Heart right ventricle (tissue), 16 donors: ENCODE measurements at places on chromosomes 13 and 19. TPM values are rescaled to one million over a fixed set of nuclear protein-coding genes. Genes with fewer than 3 reads are reported as not detected.

GRCh38 chr19:29528350-29528945 lies 2.7 kb downstream of the VSTM2B start:
- DNase-seq, result peak; percentile 25
- no peak overlapping the region for H3K27ac ChIP-seq
- H3K4me1 ChIP-seq, result peaks cover 11% of the 10 kb centered on the region
- no peaks in the 10 kb centered on the region for H3K36me3 ChIP-seq
- peaks cover 54% of the 10 kb centered on the region for H3K27me3 ChIP-seq

DNA sequence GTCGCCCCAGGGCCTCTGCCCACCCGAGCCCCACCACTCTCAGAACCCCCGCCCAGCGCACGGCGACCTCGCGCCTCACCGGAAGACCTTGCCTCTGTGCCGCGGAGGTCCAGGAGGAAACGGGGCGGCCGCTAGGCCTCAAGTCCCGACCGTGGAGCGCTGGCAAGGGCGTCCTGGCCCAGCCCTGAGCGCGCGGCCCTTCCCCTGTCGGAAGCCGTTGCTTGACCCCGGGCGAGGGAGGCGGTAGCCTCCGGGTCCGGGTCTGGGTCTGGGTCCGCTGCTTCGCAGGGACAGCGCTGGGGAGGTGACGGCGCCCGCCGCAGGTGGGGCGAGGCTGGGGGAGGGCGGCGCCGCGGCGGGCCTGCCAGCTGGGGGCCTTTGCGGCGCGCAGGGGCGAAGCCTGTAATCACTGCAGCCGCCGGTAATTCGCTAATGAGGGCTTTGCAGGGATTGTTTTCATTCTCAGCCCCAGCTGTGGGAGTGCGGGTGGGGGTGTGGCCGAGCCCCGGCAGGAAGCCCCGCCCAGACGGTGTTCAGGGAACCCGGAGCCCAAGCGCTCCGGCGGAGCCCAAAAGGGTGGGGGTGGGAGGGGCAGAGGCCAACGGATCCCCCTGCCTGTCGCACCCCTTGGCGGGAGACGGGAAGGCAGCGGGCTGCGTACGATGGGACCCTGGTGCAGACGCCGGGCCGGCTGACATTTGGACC lies 8.6 kb downstream of the C19orf25 start:
- H3K27ac ChIP-seq, result no peak overlapping the region
- H3K4me3 ChIP-seq, result peak overlapping the region; percentile 49
- H3K36me3 ChIP-seq, result no peaks in the 10 kb centered on the region
- DNase-seq, result peak; percentile 59

TEX101 gene
- not detected for total RNA-seq

PNMA8A gene
- total RNA-seq, result 9.8 TPM

DNA sequence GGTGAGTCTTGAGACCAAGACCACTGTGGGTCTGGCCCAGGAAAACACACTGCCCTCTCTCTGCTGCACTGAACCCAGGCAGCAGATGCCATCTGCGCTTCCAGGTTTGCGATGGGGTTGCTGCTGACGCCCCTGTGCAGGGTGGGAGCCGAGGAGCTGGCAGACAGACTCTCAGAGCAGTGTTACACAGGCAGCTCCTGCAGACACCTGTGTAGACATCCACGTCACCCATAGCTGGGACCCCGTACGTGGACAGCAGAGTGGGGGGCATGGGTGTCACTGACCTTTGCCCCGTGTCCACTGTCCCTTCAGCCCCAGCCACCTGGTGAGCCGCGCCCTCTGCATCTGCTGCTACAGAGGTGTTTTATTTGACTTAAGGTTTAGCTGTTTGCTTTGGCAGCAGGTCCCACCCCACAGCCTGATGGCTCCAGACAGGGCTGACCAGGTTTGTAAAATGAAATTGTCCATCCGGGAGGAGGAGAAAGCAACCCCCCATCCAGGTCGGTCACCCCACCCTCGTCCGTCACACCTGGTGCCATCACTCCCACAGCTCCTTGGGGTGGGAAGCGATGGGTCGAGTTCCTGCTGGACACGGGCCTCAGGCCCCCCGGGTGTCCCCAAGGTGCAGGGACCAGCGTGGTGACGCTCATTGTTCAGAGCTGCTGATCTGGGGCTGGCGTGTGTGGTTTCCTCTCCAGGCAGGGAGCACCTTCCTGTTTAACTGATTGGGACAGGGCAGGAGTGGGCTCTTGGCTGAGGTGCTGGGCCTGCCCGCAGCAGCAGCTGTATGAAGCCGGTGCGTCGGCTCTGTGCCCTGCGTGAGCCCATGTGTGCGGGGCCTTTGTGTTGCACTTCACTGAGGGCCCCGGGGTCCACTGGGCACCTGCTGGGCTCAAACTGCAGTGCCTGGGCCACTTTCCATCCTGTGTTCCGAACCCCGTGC lies 28.4 kb downstream of the MCF2L start:
- H3K27ac ChIP-seq, result no peak overlapping the region
- H3K4me1 ChIP-seq, result peaks cover 96% of the 10 kb centered on the region
- no peaks in the 10 kb centered on the region for H3K36me3 ChIP-seq
- no peak for DNase-seq
- no peak overlapping the region for H3K4me3 ChIP-seq

DNA sequence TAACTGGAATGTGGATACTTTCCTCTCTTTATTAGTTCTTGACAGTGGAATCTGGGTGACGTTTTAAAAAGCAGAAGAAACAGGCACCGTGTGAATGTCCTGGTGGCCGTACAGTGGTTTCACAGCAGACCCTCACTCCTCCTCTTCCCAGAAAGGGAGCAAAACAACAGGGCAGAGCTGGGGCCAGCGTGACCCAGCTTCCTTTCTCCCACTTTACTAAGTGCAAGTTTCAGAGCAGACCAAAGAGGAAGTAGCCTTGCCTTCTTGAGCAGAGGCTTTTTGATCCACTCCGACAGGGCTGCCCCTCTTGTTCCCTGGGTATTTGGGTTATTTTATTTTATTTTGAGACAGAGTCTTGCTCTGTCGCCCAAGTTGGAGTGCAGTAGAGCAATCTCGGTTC lies 19.6 kb upstream of the C19orf33 start:
- peak overlapping the region; percentile 9 for H3K27ac ChIP-seq
- DNase-seq, result no peak
- H3K4me1 ChIP-seq, result peaks cover 53% of the 10 kb centered on the region
- no peaks in the 10 kb centered on the region for H3K36me3 ChIP-seq

CAPS gene
- total RNA-seq, result 3.2 TPM

- peaks cover 3% of the 10 kb centered on the region for H3K36me3 ChIP-seq
- H3K27ac ChIP-seq, result peak within 1 kb of the TSS; percentile 67
- DNase-seq, result peak; percentile 96
- no peaks in the 10 kb centered on the region for H3K27me3 ChIP-seq
These were observed at the start of gene ZNF530 for GRCh38 chr19:57599761-57600383. TSS of gene ZNF530 (plus strand) at chr19:57599885. CDS start at chr19:57604346, 4,461 bp downstream.

FCER2 gene
- total RNA-seq, result not detected

- DNase-seq, result no peak
- H3K27me3 ChIP-seq, result no peaks in the 10 kb centered on the region
- no peaks in the 10 kb centered on the region for H3K36me3 ChIP-seq
These were observed 47.5 kb downstream of the DCT start for GRCh38 chr13:94431987-94432386.

GRCh38 chr19:56423276-56423984 lies 19.3 kb downstream of the ZNF583 start:
- H3K36me3 ChIP-seq, result peaks cover 94% of the 10 kb centered on the region
- H3K27me3 ChIP-seq, result no peaks in the 10 kb centered on the region
- no peak overlapping the region for H3K4me3 ChIP-seq
- DNase-seq, result no peak
- no peaks in the 10 kb centered on the region for H3K4me1 ChIP-seq

- peaks cover 28% of the 10 kb centered on the region for H3K27me3 ChIP-seq
- H3K27ac ChIP-seq, result peak within 1 kb of the TSS; percentile 80
- peak within 1 kb of the TSS; percentile 57 for H3K4me3 ChIP-seq
- DNase-seq, result peak; percentile 67
- no peaks in the 10 kb centered on the region for H3K36me3 ChIP-seq
- peaks cover 32% of the 10 kb centered on the region for H3K4me1 ChIP-seq
These were observed at the start of gene ENOX1 for GRCh38 chr13:43786766-43787517. TSS of gene ENOX1 (minus strand) at chr13:43786972.

TBXA2R gene
- total RNA-seq, result 2.9 TPM

ZNF763 gene
- 1.7 TPM for total RNA-seq

KIR2DL3 gene
- 0.42 TPM for total RNA-seq

DNA sequence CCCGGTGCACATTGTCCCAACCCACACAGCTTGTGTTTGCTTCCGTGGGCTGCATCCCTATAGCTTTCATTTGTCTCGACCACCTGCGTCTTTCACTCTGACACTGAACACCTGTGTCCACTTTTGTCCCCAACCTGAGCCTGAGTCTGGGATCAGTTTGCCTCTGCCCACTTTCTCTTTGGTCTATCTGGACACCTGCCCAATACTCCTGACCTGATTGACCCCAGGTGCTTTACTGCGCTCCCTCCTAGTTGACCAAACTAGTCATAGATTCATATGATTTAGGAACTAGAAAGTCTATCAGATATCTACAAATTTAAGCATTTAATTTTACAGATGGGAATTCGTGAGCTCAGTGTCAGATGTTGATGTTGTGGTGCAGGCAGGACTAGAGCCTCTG lies 209.9 kb downstream of the DCT start:
- no peaks in the 10 kb centered on the region for H3K36me3 ChIP-seq
- no peak for DNase-seq
- H3K4me3 ChIP-seq, result no peak overlapping the region
- no peaks in the 10 kb centered on the region for H3K27me3 ChIP-seq
- H3K4me1 ChIP-seq, result no peaks in the 10 kb centered on the region
- H3K27ac ChIP-seq, result no peak overlapping the region

GRCh38 chr19:44142059-44142433 lies 692 bp downstream of the ZNF234 start:
- H3K27ac ChIP-seq, result peak overlapping the region; percentile 91
- no peaks in the 10 kb centered on the region for H3K27me3 ChIP-seq
- DNase-seq, result peak; percentile 7
- peaks cover 22% of the 10 kb centered on the region for H3K36me3 ChIP-seq
- peak overlapping the region; percentile 83 for H3K4me3 ChIP-seq

DNA sequence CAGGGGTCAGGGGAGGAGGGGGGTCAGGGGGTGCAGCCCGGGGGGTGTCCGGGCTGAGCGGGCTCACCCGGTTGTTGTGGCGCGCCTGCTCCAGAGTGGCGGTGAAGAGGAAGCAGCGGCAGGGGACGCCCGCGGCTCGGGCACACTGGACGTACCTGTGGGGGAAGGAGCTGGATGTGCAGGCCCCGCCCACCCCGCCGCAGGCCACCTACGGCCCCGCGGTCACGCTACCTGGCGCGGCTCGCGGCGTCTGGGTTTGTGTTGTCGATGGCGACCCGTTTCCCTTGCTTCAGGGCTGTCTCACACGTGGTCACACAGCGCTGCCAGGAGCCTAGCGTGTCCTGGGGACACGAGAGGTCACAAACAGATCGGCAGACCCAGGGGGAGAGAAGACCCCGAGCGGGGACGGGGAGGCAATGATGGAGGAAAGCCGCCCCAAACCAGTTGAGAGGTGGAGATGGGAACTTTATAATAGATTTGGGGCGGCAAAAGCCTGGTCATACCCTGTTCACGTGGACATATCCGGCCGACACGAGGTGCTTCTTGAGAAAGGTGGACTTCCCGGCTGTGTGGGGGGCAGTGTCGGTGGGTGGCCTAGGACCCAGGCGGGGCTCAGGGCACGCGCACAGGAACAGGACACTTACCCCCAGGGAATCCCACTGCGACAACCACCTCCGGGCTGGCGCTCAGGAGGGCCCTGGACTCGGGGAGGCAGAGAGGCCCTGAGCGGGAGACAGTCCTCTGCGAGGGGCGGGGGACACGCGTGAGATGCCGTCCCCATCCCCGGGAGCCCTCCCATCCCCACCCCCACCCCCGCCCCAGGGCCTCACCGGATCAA lies 5.6 kb downstream of the PNKP start:
- DNase-seq, result no peak
- H3K27me3 ChIP-seq, result no peaks in the 10 kb centered on the region
- H3K4me1 ChIP-seq, result peaks cover 24% of the 10 kb centered on the region
- no peak overlapping the region for H3K27ac ChIP-seq

GGACT gene
- total RNA-seq, result 2.6 TPM

C19orf81 gene
- 5.2 TPM for total RNA-seq

DNA sequence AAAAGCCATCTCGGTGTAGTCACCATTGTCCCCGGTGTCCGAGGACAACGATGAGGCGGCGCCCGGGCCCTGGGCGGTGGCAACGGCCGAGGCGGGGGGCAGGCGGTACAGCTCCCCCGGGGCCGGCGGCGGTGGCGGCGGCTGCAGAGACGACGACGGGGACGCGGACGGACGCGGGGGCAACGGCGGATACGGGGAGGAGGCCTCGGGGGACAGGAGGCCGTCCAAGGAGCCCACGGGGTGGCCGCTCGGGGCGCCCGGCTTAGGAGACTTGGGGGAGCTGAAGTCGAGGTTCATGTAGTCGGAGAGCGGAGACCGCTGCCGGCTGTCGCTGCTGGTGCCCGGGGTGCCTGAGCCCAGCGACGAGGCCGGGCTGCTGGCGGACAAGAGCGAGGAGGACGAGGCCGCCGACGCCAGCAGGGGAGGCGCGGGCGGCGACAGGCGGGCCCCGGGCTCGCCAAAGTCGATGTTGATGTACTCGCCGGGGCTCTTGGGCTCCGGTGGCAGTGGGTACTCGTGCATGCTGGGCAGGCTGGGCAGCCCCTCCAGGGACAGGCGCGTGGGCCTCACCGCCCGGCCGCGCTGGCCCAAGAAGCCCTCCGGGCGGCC lies 3.5 kb downstream of the IRS2 start:
- no peaks in the 10 kb centered on the region for H3K27me3 ChIP-seq
- peaks cover 16% of the 10 kb centered on the region for H3K36me3 ChIP-seq
- no peak for DNase-seq

DNA sequence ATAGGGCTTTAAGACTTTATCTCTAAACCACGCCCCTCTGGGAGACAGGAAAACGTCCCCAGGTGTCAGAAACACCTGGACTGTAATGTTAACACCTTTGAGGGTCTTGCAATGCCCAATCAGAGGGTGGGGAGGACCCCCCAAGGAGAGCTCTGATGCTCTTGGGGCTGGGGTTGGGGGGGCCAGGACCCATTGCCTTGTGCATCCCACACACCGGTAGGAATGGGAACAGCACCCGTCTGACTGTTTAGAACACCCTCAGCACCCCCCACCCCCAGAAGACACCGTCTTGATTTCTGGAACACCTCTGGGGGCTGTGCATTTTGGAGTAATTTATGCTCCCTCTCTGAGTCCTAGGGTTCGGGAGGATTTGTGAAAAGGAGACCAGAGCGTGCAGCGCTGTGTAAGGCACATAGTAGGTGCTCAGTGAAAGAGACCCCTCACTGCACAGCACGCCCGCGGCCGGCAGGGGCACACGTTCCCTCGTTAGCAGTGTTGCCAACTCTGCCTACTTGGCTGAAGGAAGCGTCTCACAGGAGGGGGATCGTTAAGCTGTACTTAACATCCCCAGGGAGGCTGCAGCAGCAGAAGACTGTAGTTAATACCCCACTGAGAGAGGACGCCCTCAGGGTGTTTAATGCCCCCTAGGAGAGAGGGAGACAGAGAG lies 2.8 kb upstream of the ERFL start:
- H3K27me3 ChIP-seq, result peaks cover 94% of the 10 kb centered on the region
- H3K36me3 ChIP-seq, result no peaks in the 10 kb centered on the region
- H3K27ac ChIP-seq, result no peak overlapping the region
- peaks cover 4% of the 10 kb centered on the region for H3K4me1 ChIP-seq
